ENCODE measurements at places on chromosomes 16 and 17.

DNA sequence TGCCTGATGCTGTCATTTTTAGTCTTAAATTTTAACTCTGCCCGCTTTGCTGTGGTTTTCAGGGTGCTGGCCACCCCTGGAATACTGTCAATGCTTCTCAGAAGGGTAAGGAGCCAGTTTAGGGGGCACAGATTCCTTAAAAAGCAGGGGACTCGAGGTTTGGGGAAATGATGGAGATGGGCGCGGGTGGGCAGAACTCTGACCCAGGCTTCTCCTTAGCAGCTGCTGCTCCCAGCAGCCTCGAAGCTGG, 23.7 kb downstream of the STAT5A start:
- no peak for DNase-seq

- peak; percentile 61 for DNase-seq
Measured at GRCh38 chr17:61862975-61863800, at the start of gene BRIP1. Gene BRIP1, minus strand, starts transcription at chr17:61863528. Its CDS starts 1,989 bp downstream, at chr17:61861539.

- DNase-seq: no peak
Measured at GRCh38 chr16:48212033-48212432, 32.1 kb upstream of the LONP2 start.

DNA sequence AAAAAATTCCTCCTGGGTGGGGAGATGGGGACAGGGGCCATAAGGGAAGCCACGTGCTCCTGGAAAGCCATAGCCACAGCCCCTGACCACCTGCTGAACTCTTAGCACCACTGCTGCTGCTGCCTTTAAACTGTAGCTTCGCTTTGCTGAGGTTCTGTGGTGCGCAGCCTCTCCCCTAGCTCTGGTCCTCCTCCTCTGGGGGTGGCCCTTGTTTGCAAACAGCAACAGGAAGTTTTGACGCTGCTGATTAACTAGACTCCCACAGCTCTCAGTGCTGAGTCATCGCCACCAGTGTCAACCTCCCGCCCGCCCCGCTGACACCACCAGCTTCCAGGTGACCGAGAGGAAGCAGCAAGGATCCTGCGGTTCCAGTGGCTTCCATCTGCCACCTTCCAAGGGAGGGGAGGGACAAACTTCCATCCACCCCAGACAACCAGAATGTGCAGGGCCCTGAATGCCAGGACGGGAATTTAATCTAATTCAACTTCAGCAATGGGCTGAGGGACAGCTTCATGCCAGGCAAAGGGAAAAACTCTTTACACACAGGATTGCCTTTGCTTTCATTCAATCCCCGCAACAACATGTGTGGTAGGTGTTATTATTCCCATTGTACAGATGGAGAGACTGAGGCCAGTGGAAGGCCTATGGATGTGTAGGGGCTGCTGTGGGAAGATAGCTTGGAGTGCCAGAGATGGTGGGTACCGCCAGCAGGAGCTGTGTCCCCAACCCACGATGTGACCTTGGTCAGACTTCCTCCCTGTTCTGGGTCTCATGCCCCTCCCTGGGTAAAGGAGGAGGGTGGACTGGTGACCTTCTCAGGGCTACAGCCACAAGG, 8.1 kb upstream of the KIFC3 start:
- DNase-seq: peak; percentile 36

GRCh38 chr17:79836972-79837887, 2.0 kb downstream of the CBX4 start:
- no peak for DNase-seq

DNA sequence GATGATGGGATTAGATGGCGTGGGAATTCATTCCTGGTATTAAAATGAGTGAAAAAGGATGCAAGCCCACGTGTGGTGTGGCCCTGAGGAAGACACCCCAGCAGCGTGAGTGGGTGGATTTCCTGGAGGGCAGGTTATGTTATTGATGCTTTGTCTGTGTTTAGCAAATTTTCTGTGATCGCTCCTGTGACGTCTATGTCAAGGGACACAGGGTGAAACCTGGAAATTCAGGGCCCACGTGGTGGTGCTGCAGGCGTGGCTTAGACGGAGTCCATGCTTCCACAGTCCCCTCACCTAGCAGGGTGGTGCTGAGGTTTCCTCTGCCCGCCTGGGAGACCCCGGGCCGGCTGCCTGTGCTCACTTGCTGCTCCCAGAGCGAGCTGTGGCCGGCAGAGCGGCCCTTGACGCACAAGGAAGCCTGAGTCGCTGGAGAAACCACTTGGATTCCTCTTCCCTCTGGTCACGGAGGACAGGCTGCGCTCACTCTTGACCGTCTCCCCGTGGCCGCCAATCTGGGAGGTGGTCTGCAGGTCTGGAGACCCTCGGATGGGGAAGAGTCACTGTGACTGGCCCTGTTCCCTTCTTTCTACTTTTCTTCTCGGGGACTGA, 23.4 kb downstream of the BAIAP2 start:
- no peak for DNase-seq

DNA sequence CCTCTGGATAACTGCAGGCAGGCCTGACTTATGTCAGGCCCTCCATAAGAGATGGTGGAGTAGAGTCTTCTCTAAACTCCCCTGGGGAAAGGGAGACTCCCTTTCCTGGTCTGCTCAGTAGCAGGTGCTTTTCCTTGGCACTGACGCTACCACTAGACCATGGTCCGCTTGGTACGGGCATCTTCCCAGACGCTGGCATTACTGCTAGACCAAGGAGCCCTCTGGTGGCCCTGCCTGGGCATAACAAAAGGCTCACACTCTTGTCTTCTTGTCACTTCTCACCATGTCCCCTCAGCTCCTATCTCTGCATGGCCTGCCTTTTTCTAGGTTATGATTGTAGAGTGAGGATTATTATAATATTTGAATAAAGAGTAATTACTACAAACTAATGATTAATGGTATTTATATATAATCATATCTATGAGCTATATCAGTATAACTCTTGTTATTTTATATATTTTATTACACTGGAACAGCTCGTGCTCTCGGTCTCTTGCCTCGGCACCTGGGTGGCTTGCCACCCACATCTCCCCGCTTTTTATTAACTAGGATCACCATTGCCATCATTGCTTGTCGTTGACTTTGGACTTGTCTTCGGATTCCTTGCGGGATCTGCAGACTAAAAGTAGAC, 59.8 kb upstream of the ARL4D start:
- DNase-seq: no peak

DNA sequence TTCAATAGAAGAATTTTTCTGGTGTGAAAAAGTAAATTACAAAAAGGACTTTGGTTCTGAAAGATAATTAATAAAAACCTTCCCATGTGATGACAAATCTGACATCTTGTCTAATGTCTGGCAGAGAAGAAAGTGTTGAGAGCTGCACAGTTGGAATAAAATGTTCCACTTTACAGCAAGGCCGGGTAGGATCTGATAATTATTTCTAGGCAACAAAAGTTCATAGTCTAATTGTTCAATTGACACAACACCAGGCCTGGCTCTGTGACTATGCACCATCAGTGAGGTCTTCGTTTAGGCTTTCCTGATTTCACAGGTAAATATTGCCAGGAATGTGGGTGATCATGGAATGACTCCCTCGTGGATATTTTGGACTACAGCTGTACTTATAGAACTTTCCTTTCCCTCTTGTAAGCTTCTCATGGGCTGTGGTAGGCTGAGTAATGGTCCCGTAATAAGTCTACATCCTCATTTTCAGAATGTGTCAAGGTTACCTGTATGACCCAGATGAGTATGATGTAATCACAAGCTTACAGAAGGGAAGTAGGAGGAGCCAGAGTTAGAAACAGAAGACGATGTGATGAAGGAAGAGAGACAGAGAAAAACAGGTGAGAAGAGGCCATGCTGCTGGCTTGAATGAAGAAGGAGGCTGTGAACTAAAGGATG, 217.0 kb downstream of the CDH13 start:
- DNase-seq: no peak

DNA sequence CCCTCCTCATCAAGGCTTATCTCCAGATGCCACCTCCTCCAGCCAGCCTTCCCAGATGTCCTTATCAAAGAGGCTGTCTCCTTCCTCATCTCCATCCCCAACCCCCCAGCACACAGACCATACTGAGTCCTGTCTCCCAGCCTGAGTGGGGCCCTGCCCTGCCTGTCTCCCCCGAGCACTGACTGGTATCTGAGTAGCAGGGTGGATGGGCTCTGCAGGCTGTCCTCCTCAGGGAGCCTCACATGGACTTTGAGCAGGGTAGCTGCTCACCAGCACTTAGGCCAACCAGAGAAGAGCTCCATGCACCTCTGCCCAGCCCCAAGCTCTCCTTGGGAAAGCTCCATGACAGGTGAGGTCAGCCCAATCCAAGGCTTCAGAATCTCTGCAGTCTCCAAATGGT, 20.0 kb upstream of the ITGA3 start:
- DNase-seq: no peak

GRCh38 chr17:6495450-6496115, 51.3 kb downstream of the PIMREG start:
- DNase-seq: no peak

- no peak for DNase-seq
Measured at GRCh38 chr17:33310296-33310695, 17.2 kb upstream of the ASIC2 start.

GRCh38 chr17:69428252-69428980, 13.9 kb downstream of the MAP2K6 start:
- DNase-seq: no peak

DNA sequence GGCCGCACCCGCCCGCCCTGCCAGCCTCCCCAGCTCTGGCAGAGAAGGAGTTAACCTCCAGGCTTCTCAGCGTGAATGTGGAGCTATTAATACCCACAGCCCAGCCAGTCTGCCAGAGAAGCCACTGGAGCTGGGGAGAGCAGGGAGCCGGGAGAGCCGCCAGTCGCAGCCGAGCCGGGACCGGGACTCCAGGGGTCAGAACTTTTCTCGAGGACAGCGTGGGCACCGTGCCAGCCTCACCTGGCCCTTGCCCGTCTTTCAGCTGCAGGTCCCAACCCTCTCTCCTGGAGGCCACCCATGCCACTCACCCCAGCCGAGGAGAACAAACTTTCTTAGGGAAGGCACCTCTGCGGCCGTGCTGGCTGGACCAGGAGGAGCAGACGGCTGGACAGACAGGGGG, 33.8 kb upstream of the SBK1 start:
- DNase-seq: no peak

- no peak for DNase-seq
Measured at GRCh38 chr17:57779706-57780105, 34.6 kb upstream of the CCDC182 start.

DNA sequence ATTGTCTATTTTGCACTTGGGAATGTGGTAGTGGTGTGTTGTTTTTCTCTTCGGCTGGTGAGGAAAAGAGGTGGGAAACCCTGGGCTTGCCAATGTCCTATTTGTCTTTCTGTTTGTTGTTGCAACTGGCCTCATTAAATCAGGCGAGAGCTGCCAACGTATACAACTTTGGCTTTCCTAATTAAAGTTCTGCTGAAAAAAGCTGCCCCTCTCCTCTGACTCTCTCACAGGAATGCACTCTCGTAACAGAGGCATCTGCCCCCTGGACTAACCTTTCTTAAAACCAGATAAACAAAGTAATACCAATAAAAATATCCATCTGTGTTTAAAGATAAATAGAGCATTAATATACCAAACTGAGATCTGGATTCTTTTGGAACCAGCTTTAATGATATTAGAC, 7.8 kb downstream of the CDRT15 start:
- DNase-seq: peak; percentile 40
